ENCODE measurements at places on chromosomes 3 and 15. TPM values are rescaled to one million over a fixed set of nuclear protein-coding genes. Genes with fewer than 3 reads are reported as not detected.

The P3H2 gene
- 1.8 TPM for polyA plus RNA-seq

The RASGRP1 gene
- polyA plus RNA-seq, result 3.6 TPM

The C15orf40 gene
- 23.4 TPM for polyA plus RNA-seq

The DHX36 gene
- 8.4 TPM for polyA plus RNA-seq

The BCL2A1 gene
- polyA plus RNA-seq, result 3.6 TPM

The NR2F2 gene
- 12.6 TPM for polyA plus RNA-seq

The GMNC gene
- not detected for polyA plus RNA-seq

The SMCO1 gene
- not detected for polyA plus RNA-seq

The TRIM71 gene
- not detected for polyA plus RNA-seq

The SYNPR gene
- polyA plus RNA-seq, result not detected

The LRRC34 gene
- 0.60 TPM for polyA plus RNA-seq

The NANOGP8 gene
- polyA plus RNA-seq, result not detected

The DUOXA2 gene
- polyA plus RNA-seq, result 1.4 TPM

The GOLGA8R gene
- polyA plus RNA-seq, result not detected

The CPNE9 gene
- not detected for polyA plus RNA-seq

The LRIG1 gene
- 6.0 TPM for polyA plus RNA-seq

The TP63 gene
- not detected for polyA plus RNA-seq

The SUCLG2 gene
- polyA plus RNA-seq, result 289 TPM

The SOX14 gene
- polyA plus RNA-seq, result not detected

The SNUPN gene
- 20.8 TPM for polyA plus RNA-seq

The PIERCE2 gene
- 4.3 TPM for polyA plus RNA-seq

The FBXL22 gene
- 1.2 TPM for polyA plus RNA-seq

The RPP25 gene
- 16.1 TPM for polyA plus RNA-seq

The TAGLN3 gene
- polyA plus RNA-seq, result 4.3 TPM

The IREB2 gene
- 13.2 TPM for polyA plus RNA-seq

The SEMA3B gene
- 12.0 TPM for polyA plus RNA-seq

The OR5K2 gene
- not detected for polyA plus RNA-seq

The ACTRT3 gene
- 1.2 TPM for polyA plus RNA-seq

The IL17RD gene
- under 0.01 TPM for polyA plus RNA-seq

The A4GNT gene
- not detected for polyA plus RNA-seq

The KBTBD13 gene
- 0.03 TPM for polyA plus RNA-seq

The GOLGA6L7 gene
- not detected for polyA plus RNA-seq

The RLBP1 gene
- not detected for polyA plus RNA-seq

The ALS2CL gene
- 6.0 TPM for polyA plus RNA-seq

The BFSP2 gene
- 2.5 TPM for polyA plus RNA-seq

The IL17RB gene
- polyA plus RNA-seq, result 2.8 TPM

The SLC2A2 gene
- polyA plus RNA-seq, result not detected

The CFAP20DC gene
- polyA plus RNA-seq, result 0.46 TPM

The SHC4 gene
- not detected for polyA plus RNA-seq

All from sigmoid colon (tissue), 7 donors.